ENCODE measurements at places on chromosomes 6 and 20.

- DNase-seq, result no peak
Observed at GRCh38 chr6:24145690-24146131, 19.7 kb downstream of the NRSN1 start.

GRCh38 chr6:12572896-12573827, 143.4 kb upstream of the PHACTR1 start:
- no peak for DNase-seq

GRCh38 chr20:22908437-22908836, 126.7 kb upstream of the SSTR4 start:
- DNase-seq, result no peak

DNA sequence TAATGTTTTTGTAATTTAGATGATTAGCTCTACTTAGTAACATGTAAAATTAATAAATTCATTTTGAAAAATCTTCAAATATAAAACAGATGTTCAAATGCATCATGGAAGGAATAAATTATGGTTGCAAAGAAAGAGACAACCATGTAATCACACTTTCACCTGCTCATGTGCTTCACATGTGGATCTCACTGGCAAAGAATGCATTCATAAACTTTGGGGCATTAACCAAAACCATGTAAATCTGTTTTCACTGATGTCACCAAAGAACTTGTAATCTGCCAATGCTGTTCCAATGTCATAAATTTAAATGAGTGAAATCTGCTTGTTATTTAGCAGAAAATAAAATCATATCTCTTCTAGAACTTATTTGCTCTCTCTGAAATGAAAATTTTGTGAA, 142.7 kb downstream of the TENT5A start:
- DNase-seq, result no peak

DNA sequence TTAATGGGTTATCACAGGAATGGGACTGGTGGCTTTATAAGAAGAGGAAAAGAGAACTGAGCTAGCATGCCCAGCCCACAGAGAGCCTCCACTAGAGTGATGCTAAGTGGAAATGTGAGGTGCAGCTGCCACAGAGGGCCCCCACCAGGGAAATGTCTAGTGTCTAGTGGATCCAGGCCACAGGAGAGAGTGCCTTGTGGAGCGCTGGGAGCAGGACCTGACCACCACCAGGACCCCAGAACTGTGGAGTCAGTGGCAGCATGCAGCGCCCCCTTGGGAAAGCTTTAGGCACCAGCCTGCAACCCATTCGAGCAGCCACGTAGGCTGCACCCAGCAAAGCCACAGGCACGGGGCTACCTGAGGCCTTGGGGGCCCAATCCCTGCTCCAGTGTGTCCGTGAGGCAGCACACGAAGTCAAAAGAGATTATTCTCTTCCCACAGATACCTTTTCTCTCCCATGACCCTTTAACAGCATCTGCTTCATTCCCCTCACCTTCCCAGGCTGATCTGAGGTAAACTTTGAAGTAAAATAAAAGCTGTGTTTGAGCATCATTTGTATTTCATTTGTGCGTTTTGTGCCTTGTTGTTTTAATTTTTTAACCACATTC, 4.4 kb downstream of the HLA-E start:
- no peak for DNase-seq
